ENCODE measurements at places on chromosomes 2 and 18.

DNA sequence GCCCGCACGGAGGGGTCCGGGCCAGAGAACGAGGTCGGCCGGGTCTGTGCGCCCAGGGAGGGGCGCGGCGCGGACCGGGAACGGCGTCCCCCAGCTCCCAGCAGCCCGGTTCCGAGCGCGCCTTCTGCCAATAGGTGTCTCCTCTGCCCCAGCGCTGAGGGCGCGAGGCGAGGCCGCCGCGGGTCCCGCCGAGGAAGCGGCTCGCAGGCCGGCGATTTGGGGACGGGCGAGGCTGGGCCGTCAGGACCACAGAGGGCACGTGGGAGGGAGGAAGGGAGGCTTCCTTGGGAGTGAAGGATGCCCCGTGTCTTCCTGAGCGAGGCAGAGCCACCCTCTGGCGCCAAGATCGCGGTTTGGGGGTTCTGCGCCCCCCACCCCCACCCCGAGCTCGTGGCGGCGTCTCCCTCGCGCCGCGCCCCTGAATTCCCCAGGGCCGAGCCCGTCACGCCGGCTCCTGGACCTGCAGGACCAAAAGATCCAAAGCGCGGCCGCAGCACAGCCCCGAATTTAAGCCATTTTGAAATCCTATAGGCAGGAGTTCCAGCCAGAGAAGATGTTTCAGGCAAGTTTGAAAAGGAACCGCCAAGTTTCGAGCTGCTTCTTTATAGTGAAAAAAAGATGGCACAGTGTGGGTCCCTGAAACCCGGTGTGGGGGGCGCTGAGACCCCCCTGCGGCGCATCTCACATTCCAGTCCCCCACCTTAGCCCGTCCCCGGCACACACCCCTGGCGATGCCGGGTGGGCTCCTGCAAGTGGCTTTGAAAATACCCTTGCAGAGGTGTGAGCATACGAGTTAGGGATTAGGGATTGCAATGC, 909 bp downstream of the NFATC1 start:
- no peak for DNase-seq

- DNase-seq, result no peak
Measured at GRCh38 chr2:98350411-98350810, 4.2 kb downstream of the CNGA3 start.

- no peak for DNase-seq
Measured at GRCh38 chr2:56784046-56784445, 600.3 kb downstream of the CCDC85A start.

GRCh38 chr2:29066997-29067605, 7.2 kb downstream of the PCARE start:
- DNase-seq, result no peak

- DNase-seq, result peak; percentile 65
Measured at GRCh38 chr2:43142921-43143438, 83.4 kb downstream of the ZFP36L2 start.

- DNase-seq, result no peak
Measured at GRCh38 chr2:105915005-105915558, 170.4 kb downstream of the NCK2 start.

GRCh38 chr2:187654535-187654934, 100.3 kb upstream of the TFPI start:
- no peak for DNase-seq

GRCh38 chr2:144099340-144099739, 420.6 kb downstream of the ZEB2 start:
- no peak for DNase-seq

DNA sequence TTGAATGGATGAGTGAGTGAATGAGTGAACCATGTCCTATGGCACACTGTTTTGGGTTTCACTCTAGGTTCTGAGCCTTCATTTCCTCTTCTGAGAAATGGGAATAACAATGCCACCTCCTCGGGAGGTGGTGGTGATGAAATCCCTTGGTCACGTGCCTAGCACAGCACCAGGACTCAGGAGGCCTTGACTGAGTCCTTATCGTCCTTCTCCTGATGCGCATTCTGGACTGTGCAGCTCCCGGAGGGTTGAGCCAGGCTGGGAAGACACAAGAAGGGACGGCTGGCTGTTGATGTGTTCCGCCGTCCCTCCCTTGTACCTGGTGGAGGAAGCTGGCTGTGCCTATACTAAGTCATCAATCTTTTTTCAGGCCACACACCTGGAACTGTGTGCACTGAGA, 437.3 kb downstream of the ZNF521 start:
- no peak for DNase-seq

GRCh38 chr2:66836851-66837250, 401.9 kb downstream of the MEIS1 start:
- no peak for DNase-seq

DNA sequence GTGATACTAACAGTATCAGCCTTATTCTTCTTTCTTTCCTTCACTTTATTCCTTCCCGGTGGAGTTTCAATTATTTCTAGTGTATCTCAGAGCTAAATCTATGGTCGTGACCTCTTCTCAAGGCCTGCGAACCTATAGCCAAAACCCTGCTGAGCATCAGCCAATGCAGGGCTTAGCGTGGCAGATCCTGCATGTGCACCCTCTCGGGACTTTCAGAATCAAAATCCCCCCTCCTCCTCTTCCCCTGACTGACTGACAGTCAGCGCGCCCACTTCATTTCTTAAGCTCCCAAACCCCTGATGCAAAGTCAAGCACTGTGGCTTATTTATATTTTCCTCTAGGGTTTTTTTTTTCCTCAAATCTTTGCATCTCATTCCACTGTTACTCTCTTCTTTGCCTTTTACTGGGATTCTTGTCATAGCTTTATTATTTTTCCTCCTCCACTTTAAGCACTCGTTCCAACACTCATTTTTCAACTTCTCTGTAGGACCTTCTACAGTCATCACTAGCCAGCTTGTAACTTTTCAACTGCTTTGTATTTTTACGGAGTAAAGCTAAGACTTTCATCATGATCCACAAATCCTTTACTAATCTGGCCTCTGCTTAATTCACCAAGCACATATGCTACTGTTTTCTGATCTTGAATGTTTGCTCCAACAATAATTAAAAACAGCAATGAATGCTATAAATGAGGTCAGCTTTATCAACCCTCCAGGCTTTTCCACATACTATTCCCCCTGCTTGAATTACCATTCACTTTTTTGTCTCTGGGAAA, 896.5 kb upstream of the PIK3C3 start:
- no peak for DNase-seq

- no peak for DNase-seq
Measured at GRCh38 chr2:148725564-148725963, 81.0 kb downstream of the EPC2 start.

DNA sequence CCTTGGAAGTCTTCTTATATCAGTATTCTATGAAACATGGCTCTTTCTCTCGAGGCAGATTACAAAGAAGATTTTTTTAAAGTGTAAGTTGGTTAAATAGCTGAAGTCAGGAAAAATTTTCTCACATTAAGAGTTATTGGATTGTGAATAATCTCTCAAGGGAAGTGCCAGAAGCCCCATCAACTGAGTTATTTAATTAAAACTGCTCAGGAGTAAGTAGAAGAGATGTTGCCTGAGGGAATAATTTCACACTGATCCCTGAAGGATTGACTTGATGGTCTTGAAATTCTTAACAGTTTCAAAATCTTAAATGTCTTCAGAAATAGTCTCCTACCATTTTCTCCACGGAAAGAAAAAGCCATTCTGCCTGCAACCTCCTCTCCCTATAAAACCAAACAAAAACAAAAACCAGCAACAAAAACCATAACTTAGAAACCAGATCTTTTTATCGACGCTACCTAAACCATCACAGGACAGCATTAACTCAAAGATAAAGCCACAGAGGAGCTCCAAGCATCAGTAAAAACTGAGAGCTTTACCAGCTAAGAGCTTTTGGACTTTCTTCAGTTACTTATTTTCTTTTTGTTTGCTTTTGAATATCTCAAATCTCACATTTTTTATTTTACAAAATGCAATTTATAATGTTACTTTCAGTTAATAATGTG, 12.9 kb downstream of the CD226 start:
- no peak for DNase-seq

DNA sequence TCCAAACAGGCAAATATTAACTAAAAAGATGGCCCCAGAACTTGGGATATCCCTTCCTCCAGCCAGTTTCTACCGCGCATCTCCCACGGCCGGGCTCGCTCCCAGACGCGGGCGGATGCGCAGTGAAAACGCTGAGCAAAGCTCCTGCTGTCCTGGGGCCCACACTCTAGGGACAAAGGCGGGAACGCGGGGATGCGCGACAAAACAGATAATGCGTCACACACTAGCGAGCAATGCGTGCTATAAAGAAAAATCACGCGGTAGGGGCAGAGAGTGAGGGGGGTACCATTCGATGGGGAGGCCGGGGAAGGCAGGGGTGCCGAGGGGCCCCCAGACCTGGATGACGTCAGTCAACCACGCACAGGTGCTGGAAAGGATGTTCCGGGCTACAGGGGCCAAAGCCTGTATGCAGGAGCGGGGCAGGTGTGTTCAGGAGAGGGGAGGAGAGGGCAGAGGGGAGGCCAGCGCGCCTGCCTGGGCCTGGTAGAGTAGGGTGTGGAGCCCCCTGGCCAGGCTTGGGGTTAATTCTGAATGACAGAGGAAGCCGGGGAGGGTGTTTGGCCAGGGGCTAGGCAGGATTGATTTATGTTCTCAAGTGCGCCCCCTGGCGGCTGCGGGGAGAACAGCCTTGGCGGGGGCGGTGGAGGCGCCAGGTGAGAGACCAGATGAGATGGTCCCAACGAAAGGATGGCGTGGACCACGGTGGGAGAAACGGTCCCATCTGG, 14.9 kb upstream of the ITM2C start:
- DNase-seq, result peak; percentile 74

GRCh38 chr2:125797192-125797591, 858.8 kb upstream of the GYPC start:
- no peak for DNase-seq

GRCh38 chr2:170098626-170099312, 79.2 kb upstream of the MYO3B start:
- DNase-seq, result no peak

DNA sequence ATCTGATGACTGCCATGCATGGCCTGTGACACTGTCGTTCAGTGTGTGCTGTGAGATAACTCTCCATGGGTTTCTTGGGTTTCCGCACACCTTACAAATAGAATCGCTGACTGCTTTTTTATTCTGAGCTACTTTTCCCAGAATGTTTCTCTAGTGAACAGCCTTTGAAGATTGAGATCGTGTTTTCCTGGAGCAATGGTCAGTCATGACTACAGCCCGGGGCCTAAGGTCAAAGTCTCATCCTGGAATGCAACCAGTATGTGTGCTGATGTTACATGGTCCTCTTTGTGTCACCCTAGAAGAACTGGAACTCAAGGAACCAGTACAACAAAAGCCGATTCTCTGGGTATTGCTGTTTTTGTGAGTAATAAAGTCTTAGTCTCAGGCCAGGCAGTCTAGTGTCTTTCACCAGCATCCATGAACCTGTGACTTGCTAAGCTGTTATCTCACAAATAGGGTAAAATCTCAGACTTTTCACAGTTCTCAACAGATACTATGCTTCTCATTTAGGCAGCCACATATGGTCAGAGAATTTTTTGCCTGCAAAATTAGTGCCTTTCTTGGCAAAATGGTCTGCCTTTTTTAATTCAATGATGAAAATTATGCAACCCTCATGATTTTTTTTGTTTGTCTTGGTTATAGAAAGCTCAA, 124.9 kb upstream of the PIEZO2 start:
- DNase-seq, result no peak

- no peak for DNase-seq
Measured at GRCh38 chr2:56713978-56714377, 530.2 kb downstream of the CCDC85A start.

DNA sequence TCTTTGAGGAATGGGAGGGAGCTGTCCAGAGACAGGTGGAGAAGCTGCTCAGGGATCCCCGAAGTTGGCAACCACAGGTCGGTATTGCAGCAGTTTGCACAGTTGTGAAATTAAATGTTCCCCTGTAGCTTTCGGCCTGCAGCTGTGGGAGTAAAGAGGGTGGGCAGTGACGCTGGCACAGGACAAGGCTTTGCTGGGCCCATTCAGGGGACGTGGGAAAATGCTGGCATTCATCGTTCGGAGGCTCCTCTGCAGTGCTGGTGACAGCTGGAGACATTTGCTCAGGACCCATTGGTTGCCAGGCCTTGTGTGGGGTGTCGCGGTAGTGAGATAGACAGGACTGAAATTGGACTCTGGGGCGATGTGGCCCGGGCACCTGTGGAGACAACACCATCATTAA, 173.7 kb downstream of the MYCN start:
- DNase-seq, result no peak

All from stimulated activated naive CD8-positive, alpha-beta T cell treated with anti-CD3 and anti-CD28 coated beads, Interleukin-15, amount 100 ng/mL, for 72 hours (primary cell).